Substantia nigra (tissue), 51 donors: ENCODE measurements at places on chromosomes 3 and 15.

DNA sequence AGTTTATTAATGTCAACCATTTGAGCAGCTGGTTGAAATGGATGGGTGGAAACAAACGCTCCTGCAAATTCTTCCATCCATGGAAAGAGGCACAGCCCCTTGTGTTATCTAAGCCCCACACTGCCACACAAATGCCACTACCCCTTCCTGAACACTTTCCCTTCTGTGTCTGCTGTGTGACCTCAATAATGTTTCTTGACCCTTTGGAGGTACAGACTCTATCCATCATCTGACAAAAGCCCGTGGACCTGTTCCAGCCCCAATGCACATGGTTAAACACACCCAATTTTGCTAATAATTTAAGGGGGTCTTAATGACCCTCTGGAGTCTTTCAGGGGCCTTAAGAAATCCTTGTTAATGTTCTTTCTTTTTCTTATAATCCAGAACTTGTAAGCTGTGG lies 482.2 kb upstream of the CFAP20DC start:
- no peak for DNase-seq

GRCh38 chr15:73969151-73969759 lies 22.8 kb downstream of the STOML1 start:
- DNase-seq: no peak

DNA sequence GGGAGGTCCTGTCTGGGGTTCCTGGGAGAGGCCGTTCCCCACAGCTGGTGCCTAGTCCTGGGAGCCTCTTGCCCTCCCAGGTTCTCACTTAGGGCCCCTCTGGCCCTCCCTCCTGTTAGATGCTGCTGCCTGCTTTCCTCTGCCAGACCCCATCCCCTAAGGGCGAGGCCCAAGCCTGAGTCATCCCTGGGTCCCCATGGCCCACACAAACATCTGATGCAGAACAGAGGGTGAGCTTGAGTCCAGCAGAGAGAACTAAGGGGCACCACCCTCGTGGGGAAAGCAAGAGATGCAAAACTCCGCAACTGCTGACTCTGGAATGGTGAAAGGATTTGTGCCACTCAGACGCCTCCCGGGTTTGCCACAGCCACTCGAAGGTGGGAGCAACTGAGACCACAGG lies 58.8 kb upstream of the TRPM1 start:
- no peak for DNase-seq

GRCh38 chr3:66554178-66554577 lies 53.4 kb upstream of the LRIG1 start:
- DNase-seq: no peak

DNA sequence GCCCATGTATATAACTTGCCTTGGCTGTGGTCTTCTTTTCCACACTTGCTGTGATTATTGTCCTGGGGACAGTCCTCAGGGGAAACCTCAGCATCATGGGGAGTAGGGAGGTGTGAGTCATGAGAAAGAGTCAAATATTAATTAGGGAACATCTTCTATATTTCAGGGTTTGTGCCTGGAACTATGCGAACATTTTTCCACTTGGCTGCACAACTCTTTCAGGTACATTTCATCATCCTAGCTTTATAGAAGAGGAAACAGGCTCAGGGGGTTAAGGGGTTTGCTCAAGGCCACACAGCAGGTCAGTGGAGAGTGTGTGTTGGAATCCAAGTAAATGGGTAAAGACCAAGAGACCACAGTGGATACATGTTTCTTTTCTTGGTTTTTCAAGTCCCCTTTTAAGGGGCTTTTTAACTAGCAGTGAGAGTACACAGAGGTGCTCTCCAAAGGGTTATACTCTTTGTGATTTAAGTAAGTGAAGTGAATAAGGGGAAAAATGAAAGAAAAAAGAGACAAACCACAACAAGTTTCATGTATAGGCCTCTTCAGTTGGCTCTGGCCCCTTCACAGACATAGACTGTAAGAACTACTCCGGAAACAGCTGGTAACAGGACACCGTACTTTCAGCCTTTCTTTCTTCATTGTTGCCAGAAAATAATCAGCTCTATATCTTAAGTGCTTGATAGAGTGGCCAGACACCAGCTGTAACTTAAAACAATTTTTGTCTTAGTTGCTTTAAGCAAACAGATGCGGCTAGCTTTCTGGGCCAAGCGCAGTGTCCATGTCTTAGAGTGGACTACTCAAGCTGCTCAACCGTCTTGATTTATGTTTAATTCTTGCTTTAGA lies 64.6 kb downstream of the EEFSEC start:
- no peak for DNase-seq

- no peak for DNase-seq
Observed at GRCh38 chr15:58441376-58442070, 9.7 kb downstream of the LIPC start.

DNA sequence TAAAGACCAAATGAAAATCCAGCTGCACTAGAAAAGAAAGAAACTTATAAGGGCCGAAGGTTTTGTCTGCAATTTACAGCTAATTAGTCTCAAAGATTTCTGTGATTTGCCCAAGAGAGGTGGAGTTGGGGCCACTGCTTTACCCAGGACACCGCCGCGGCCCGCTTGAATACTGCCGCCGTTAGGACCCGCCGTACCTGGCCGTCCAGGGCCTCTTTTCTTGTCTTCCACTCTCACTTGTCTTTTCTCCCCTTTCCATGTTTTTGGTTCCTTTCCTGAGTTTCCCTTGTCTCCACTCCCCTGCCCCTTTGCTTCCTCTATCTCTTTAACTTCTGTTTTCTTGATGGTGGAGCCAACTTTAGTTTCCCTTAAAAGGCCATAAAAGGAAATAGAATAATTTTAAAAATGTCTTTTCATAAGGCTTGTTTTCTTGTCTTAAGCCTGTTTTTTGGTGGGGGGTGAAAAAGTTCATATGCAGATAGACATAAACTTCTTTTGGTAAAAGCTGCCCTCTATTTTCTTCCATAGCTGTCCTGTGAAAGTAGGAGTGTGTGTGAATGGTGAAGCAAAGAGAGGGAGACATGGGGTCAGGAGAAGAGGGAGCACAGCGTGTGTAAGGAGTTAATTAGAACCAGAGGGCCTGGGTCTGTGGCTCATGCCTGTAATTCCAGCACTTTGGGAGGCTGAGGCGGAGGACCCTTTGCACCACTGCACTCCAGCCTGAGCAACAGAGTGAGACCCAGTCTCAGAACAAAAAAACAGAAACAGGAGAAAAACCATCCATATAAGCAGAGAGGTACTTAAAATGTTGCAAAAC lies 16.0 kb upstream of the CCNL1 start:
- no peak for DNase-seq

DNA sequence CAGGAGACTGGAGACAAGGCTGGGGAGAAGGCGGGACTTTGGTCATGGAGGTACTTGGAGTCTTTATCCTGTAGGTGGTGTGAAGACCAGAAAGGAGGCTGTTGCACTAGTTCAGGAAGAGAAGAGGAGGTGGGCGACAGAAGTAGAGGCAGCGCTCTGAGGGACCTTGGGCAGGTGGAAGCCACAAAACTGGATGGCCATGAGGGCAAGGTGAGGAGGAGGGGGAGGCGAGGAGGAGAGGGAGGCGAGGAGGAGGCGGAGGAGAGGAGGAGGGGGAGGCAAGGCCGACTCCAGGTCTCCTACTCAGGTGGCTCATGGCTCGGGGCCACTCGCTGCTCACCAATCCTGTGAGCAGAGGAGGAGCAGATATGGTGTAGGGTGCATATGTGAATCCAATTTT lies 125.6 kb downstream of the RPLP1 start:
- DNase-seq: no peak

- DNase-seq: no peak
Observed at GRCh38 chr3:66302288-66302687, 81.5 kb downstream of the SLC25A26 start.

GRCh38 chr3:23161896-23162570 lies 41.1 kb upstream of the UBE2E2 start:
- DNase-seq: no peak

DNA sequence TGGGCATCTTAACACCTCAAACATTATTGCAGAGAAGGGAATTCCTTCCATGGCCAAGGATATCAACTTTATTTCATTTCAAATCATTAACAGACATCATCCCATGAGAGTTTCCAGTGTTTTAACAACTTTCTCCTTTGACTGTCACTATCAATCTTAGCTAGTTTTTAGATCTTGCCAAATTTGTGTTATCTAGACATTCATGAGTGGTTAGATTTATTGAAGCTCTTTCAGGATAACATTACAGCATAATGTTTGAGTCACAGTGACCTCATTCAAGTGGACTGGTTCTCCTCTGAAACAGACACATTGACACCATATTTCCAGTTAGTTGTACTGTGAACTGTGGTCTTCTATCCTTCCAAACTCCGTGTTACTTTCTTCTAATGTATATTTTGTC lies 8.6 kb upstream of the TNFAIP8L3 start:
- no peak for DNase-seq
